Heart right ventricle (tissue), 16 donors: ENCODE measurements at places on chromosomes 6 and 20.
A peak's percentile ranks its signal among the peaks of the same experiment; 100 is the strongest.

DNA sequence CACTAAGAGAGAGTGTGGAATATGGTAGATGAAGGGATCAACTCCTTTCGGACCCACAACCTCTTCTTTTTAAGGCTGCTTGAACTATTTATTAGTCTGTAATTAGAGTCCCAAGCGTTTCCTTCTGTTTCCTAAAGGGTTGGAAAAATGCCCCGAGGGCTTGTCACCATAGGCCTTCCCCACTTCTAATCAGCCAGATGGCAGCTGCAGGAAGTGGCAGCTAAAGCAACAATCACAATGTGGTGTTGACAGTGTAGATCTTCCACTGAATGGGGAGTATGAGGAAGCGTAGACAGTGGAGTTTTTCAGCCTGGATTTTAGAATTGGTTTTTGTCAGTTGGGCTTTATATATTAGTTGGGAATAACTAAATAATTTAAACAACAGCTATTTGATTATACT, 40.6 kb downstream of the SLC35D3 start:
- peak; percentile 56 for DNase-seq

DNA sequence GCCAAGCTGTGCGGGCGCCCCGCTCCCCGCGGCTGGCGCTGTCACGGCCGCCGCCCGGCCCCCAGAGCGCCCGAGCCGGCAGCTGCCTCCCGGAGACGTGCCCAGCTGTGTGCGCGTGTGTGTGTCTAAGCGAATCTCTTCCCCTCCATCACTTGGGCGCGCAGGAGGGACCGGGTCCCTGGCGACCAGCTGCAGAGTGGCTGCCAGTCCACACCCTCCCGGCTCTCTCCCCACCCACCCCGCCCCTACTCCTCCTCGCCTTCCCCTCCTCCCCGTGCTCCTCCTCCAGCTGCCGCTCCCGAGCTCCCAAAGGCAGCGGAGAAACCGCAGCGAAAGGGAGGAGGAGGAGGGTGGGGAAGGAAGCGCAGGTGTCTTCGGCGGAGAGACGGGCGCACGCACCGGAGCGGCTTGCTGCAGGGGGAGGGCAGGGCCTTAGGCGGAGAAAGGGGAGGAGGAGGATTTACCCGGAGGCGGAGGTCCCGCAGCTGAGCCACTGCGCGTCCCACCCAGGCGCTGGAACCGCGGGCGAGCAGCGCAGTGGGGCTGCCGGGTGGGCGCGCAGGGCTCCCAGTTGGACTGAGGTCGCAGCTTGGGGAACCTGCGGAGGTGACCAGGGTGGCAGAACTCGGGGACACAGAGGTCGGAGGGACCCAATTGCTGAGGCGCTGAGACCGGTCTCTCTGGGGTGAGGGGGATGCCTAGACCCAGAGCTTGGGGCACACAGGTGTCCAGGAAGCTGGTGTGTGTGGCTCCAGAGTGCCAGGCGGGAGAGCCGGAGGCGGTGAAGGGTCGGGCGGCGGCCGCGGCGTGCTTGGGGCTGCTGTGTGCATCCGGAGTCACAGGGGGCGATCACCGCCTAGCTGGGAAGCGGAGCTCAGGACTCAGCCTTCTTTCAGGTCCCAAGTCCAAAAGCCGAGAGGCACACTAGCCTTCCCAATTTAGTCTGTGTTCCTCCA, at the start of gene HS3ST5:
Gene HS3ST5, minus strand, starts transcription at position 198 of the 956 bp plus-strand sequence. CDS start 280,178 bp downstream, outside the sequence.
- DNase-seq, result peak; percentile 12

- no peak for DNase-seq
Observed at GRCh38 chr6:108442770-108443520, 117.8 kb upstream of the FOXO3 start.

GRCh38 chr6:138682704-138683527, 90.7 kb upstream of the CCDC28A start:
- peak; percentile 15 for DNase-seq

DNA sequence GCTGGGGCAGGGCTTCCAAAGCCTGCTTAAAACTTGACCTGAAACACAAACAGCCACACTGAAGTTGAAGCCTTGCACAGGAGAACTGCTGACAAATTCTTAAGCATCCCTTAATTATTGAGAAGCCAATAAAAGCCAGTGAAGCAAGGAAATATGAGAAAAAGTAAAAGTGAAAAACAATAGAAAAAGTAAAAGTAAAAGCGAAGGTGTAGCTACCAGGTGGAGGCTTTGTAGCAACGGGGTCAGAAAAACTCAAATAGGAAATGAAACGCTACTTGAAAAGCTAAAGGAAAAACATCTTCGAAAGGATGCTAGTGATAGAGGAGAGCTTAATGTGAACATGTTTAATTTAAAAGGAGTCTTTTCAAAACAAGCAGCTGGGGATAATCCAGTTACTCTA, 97.4 kb downstream of the IRF4 start:
- DNase-seq, result no peak

DNA sequence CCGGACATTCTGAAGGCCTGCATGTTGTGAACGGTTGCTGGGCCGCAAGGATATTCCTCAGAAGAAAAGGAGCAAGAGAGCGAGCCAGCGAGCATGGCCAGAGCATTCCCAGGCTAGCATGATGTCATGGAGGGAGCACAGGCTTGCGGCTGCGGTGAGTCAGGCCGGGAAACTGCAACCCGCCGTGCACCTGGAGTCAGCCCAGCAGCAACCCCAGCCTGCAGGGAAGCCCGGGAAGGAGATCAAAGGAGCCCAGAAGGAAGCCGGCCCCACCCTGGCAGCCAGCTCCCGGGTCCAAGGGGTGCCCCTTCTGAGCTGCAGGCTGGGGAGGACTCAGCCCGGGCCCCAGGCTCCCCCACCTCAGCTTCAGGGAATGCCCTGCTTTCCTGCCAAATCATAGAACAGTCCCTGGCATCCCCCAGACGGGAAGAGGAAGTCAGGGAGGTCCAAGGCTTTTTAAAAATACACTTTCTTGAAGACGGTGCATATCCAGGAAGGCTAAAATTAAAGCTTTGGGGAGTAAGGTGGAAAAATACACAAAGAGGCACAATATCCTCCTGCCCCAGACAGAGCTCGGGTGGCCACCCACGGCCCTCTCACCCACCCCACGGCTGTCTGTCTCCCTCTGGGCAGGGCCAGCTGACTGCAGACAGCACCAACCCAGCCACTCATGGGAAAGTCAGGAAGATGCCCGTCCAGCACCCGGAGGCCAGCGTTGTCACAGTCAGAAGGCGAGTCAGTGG, 53.7 kb downstream of the BMP7 start:
- DNase-seq, result peak; percentile 60
